ENCODE measurements at places on chromosomes 7 and 10.

DNA sequence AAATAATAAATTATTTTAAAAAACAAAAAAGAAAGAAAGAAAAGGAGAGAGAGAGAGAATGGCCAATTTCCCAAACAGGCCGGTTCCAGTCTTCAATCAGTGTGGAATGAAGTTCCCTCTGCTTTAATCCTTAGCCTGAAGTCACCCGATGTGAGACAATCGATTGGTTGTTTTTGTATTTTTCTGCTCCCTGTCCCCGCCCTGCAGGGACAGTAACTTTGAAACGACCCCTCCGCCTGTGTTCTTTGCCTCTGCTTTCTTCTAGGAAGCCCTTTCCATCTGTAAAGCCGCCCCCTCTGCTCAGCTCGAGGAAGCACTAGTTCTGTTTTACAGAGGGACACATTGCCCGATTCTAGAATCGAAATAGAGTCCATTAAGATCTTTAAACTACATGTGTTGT, 33.4 kb downstream of the FOXL3 start:
- no peak for DNase-seq

DNA sequence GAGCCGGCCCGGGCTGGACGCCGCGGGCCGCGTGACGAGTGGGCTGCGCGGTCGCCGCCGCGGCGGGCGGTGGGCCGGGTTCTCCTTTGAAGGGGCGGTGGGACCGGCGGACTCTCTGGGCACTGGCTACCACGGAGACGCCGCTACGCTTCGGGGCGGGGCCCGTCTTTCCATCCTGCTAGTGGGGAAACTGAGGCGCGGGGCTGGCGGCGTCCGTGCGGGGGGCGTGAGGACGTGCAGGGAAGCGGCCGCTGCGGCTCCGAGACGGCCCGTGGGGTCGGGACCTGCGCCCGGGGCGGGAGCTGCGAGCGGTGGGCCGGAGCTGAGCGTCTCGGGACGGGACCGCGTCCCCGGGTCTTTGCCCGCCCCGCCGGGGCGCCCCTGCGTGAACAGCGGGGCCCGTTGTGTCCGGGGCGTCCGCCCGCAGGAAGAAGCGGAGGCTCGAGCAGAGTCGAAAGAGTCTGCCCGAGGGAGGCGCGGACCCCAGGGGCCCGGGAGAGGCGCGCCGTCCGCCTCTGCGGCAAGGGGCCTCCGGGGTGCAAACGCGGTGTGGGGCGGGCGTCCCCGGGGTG, 548 bp upstream of the BNIP3 start:
- DNase-seq: no peak

- peak; percentile 82 for DNase-seq
Observed at GRCh38 chr7:5421714-5422395, 1.8 kb downstream of the TNRC18 start.

GRCh38 chr10:110368002-110368401, 63.3 kb upstream of the SMNDC1 start:
- DNase-seq: peak; percentile 32

GRCh38 chr7:21939858-21940372, 5.8 kb downstream of the CDCA7L start:
- DNase-seq: no peak

DNA sequence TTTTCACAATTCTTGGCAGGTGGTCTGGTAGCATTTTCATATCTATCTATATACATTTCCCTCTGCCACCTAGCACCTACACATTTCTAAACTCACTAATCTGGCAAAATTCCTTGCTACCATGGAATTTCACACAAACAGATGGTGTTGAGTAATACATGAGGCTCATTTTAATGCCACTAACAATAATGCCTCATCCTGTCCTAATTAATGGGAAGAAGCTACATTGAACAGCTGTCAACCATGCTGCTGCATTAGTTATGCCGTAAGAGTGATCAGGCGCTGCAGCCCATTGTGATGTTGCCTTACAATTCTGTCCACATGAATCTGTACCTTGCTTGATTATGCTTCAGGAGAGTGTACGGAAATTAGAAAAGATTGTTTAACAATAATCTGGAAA, 23.2 kb downstream of the COL1A2 start:
- DNase-seq: no peak

DNA sequence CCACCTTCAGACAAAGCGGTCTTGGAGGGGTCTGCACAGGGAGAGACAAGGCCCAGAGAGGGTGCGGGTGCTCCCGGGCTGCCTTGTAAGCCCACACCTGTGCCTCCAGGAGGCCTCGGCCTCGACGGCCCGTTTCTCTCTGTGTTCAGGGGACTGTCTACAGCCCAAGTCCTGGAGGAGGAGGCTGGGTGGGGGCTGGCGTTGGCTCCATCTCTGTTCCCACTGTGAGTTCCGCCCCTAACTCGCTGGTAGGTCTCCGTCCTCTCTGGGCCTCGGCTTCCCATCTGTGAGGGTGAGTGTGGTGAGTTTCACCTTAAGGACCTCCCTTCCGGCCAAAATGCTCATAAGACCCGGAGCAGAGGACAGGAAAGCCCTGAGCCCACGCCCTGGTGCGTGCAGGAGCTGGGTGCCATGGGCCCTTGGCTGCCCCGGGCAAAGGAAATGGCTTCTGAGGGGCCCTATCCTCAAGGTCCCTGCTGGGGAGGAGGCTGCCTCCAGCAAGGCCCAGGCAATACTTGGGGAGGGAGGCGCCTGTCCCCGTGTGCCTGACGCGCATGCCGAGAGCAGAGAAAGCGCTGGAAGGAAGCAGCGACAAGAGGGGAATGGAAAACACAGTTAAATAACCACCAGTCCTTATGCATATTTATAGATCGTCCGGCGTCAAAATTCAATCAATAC, 276.8 kb downstream of the ELFN1 start:
- DNase-seq: no peak

DNA sequence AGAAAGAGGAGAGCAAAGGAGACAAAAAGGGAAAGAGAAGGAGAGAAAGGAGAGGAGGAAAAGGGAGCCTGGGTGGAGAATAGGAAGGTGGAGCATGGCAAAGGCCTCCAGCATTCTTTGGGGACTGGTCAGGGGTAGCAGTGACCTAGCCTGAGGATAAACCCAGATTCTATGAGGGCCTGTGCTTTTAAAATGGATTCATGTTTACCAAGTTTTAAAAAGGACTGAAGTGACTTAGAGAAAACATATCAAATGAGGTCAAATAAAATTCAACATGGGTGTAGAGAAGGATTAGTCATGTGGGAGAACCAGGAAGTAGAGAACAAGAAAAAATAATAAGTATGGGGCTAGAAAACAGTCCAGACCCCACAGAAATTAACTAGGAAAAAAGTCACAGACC, 20.7 kb downstream of the CREB3L2 start:
- no peak for DNase-seq

- DNase-seq: no peak
Observed at GRCh38 chr10:80356563-80356988, at the start of the genes DYDC1 and DYDC2. Gene DYDC1 (minus strand): TSS chr10:80356755. CDS start chr10:80352601, 4,154 bp downstream. Gene DYDC2 (plus strand): TSS chr10:80356781. CDS start chr10:80362444, 5,663 bp downstream.

DNA sequence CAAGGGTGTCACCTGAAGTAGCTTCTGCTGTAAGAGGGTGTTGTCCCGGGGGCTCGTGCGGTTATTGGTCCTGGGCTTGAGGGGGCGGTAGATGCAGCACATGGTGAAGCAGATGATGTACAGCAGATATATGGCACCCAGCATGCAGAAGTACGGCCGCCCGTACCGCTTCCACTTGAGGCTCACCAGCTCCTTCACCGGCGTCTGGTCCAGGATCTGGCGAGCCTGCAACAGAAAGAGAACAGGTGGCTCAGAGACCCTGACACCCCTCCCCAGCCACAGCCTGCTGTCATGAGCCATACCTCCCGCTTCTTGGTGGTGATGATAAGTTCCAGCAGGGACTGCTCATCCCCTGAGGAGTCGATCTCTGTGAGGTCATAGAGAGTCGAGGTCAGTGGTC, 10.1 kb downstream of the TRPV6 start:
- no peak for DNase-seq

DNA sequence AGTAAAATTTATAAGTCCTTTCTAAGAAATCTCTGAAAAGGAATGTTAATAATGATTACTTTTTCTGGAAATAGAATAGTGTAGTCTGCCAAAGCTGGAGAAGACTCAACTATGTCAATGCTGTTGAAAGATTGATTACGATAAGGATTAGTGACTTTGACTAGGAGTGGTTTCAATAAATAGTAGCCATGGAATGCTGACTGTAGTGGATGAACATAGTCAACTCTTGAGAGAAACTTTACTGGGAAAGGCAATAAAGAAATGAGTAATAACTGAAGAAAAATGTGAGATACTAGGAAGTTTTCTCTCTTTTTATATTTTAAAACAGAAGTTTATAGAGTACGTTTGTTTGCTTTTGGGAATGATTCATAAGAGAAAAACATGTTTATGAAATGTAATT, 105.0 kb upstream of the CDK13 start:
- DNase-seq: no peak

GRCh38 chr7:115516341-115516740, 514.2 kb downstream of the TFEC start:
- no peak for DNase-seq

DNA sequence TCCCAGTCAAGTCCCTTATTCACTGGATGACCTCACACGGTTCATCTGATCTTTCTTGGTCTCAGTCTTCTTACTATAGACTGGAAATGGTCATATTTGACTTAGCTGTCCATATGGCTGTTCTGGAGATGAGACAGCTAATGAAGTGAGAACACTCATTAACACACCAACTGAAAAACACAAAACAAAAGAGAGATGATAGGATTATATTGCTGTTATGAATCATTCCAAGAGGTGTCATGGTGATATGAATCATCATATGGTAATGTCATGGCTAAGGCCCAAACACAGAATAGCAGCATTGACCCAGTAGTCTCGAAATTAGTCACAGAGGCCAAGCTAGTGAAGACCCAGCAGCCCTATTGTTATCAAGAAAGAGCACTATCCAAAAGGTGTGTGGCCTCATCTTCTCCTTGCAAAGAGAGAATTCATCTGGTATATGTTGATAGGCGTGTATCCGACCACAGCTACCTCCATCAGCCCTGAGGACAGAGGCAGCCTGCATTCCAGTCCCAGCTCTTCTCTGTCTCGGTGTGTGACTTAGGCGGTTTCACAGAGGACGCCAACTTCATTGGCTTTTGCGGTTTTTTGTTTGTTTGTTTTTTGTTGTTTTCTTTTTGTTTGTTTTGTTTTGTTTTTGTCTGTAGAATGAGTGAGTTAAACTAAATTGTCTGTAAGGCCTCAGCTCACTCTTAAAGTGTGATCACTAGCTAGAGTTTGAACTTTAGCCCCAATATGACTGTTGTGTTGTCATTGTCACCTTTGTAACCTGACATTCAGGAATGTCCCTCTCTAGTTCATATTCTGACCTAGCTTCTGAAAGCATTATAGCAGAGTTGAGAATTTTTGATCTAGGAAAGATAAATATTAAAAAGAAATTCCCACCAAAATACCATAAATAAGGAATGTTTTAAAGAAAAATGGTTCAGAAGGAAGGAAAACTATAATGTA, 97.4 kb upstream of the PDCD4 start:
- DNase-seq: peak; percentile 65

GRCh38 chr7:29319719-29320521, 125.3 kb downstream of the CHN2 start:
- no peak for DNase-seq

DNA sequence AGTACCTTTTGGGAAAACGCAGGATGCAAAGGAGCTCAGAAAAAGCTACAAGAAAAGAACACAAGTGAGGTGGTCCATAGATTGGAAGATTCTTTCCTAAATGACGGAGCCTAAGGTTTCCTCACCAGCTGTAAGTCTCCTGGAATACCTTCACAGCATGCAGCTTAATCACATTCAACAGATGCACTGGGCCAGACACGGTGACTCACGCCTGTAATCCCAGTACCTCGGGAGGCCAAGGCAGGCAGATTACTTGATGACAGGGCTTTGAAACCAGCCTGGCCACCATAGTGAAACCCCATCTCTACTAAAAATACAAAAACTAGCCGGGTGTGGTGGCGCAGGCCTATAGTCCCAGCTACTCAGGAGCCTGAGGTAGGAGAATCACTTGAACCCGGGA, 228.7 kb downstream of the FRMD4A start:
- peak; percentile 38 for DNase-seq

- DNase-seq: no peak
Observed at GRCh38 chr7:87151002-87151728, 1.1 kb upstream of the DMTF1 start.

DNA sequence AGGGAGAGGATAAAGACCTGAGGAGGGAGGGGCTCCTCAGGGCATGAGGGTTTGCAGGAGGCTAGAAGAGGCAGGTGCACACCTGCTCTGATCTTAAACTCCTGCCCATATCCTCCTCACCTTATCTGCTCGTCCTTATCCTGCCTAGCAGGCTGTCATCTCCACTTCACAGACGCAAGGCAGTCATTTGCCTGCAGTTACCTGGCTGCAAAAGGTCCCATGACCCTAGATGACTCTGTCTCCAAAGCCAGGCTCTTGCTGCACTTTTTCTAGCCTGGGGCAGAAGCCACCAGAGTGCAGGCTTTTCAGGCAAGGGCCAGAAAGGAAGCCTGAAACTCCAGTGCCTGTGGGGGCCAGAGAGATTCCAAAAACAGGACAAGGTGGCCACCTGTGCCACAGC, 1.7 kb upstream of the ZNF853 start:
- no peak for DNase-seq

DNA sequence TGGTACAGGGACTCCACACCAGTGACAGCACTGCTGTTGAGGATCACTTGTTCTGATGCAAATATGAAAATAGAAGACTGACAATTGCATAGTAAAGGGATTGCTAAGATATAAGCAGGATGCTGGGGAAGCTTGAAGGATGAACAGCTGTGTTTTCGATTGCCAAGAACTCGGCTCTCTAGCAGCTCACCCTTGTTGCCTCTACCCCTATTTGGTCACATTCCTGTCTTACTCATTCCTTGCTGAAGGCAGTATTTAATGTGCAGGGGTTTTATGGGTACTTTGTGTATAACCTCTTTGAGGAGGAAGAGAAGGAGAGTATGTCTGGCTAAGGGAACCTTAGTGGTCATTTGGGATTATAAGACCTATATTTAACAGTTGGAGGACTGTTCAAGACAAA, 218.8 kb downstream of the AUTS2 start:
- peak; percentile 73 for DNase-seq

DNA sequence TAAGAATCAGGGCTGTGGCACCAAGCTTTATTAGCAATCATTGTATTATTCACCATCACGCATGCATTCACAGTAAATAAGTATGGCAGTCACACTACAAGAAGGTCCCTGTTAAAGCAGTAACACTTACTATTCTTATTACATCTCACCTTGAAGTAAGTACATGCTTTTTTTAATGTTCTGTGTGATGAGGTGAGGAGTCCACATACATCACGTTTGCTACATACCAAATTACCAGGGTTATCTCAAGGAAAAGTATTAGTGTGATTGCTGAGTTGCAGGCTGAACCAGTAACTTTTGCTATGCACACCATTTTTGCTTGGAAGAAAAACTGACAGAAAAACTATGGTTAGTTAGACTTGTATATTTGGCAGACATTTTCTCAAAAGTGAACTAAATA, 24.7 kb downstream of the CPA1 start:
- DNase-seq: no peak

- no peak for DNase-seq
Observed at GRCh38 chr10:99450156-99450555, 19.7 kb upstream of the GOT1 start.

- no peak for DNase-seq
Observed at GRCh38 chr10:94607111-94607510, 61.5 kb downstream of the HELLS start.

- peak; percentile 73 for DNase-seq
Observed at GRCh38 chr10:60444494-60445064, 54.9 kb upstream of the ANK3 start.

Data from astrocyte of the spinal cord (primary cell).